ENCODE measurements at places on chromosomes 16 and 17.

DNA sequence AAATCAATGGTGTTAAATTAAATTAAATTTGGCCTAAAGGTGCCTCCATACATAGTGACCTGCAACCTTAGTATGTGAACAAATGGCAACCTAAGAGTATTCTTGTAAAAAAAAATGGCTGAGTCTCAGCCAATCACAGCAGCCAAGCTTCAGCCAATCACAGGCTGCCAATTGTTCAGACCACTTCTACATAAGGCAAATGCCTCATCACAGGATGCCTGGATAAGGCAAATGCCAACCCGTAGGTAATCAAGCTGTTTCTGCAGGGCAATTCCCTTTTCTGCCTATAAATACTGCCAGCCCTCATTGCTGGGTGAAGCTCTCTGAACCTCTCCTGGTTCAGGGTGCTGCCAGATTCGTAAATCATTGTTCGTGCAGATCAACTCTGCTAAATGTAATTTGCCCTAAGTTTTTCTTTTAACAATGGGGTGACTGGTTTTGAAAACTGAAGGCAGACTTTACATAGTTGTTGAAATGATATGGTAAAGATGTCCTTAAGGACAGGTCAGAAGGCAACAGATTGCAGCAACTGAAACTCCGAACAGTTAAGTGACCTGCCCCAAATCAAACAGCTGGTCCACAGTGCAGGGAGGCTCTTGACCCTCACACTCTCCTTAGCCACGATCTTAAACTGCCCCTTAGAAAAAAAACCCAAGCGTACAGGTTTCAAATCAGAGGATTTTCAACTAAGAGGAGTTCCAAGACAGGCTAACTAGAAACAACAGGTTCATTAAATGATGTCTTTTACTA is 50.3 kb downstream of the N4BP1 start:
- no peak for DNase-seq

GRCh38 chr17:44967907-44968224 is 237 bp downstream of the C1QL1 start:
- no peak for DNase-seq

GRCh38 chr16:58037365-58038057 is 12.0 kb downstream of the MMP15 start:
- DNase-seq: no peak

GRCh38 chr17:28499364-28499664 is 6.8 kb upstream of the FOXN1 start:
- DNase-seq: no peak

GRCh38 chr16:83878838-83879237 is 20.1 kb upstream of the MLYCD start:
- no peak for DNase-seq

DNA sequence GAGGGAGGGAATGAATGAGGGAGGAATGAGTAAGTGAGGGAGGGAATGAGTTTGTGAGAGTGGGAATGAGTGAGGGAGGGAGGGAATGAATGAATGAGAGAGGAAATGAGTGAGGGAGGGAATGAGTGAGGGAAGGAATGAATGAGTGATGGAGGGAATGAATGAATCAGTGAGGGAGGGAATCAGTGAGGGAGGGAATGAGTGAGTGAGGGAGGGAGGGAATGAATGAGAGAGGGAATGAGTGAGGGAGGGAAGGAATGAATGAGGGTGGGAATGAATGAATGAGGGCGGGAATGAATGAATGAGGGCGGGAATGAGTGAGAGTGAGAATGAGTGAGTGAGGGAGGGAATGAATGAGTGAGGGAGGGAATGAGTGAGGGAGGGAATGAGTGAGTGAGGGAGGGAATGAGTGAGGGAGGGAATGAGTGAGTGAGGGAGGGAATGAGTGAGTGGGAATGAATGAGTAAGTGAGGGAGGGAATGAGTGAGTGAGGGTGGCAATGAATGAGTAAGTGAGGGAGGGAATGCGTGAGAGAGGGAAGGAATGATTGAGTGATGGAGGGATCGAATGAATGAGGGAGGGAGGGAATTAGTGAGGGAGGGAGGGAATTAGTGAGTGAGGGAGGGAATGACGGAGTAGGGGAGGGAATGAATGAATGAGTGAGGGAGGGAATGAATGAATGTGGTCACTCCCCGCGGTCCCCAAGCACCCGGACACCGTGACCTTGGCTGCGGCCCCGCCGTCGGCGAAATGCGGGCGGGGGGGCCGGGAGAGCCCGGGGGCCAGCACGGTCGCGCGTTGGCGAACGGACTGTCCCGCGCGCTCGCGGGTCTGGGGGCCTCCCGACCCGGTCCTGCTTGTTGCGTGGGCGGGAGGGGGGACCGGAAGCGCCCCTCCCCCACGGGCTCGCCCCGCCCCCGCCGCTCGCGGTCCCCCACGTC is 1.1 kb upstream of the UBE2I start:
- DNase-seq: peak; percentile 86

DNA sequence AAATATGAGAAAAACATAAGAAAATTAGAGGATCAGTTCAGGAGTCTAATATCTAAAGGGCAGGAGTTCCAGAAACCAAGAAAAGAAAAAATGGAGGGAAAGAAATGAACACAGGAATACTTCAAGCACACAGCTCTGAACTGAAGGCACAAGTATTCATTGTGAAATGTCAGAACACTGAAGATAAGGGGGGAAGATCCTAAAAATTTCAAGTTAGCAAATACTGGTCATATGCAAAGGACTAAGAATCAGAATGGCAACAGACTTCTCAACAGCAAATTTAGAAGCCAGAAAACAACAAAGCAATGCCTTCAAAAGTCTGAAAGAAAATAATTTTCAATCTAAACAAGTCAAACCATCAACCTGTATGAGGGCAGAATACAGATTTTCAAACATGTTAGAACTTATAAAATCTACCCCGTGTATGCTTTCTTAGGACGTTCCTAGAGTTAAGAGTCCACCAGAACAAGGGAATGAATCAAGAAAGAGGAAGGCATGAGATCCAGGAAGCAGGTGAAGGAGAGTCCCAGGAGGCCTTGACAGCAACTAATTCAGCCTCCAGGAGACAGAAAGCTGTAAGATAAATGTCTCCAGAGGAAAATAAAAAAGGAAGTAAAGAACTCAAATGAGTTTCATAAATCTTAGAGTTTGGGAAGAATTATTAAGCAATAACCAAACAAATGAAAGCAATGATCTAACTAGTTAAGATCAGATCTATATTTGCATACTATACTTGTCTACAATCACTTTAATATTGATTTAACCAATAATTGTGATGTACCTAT is 2.8 kb downstream of the BRD7 start:
- no peak for DNase-seq

DNA sequence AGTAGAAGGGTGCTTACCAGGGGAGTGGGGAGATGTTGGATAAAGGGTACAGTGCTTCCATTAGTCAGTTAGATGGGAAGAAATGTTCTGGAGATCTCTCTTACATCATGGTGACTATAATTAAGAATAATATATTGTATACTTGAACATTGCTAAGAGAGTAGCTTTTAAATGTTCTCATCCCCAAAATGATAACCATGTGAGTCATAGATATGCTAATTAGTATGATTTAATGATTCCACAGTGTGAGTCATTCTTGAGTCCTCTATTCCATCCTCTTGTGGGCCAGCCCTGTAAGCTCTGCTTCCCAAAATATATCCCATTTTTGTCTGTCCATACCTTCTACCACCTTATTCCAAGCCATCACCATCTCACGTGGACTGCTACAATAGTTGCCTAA is 80.6 kb upstream of the CDH11 start:
- no peak for DNase-seq

DNA sequence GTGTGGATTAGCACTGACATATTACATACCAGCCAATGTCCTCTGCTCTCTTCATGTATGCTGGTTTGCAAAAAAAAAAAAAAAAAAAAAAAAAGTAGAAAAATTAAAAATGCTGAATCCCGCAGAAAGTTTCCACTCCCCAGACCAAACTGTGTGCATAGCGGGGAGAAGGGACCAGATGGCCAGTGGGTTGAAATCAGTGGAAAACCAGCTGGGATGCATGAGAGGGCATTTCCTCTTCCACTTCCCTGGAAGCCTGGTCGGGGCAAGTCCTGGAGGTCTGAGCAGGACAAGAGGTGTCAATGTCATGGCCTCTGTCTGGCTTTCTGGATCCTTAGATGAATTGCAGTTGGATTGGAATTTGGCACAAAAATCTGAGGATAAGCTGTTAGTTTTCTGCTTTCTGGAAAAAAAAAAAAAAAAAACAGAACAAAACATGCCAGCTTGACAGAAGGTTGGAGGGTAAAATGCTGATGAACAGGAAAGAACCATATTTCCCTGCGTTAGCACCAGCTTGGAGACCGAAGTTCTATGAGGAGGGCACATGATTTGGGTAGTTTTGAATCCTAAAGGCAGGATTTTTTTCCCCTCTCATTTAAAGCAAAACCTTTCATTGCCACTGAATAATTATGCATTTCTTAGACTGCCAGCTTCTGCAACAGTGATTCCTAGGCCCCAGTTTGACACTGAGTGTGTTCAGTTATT is 941.5 kb upstream of the EEF2KMT start:
- DNase-seq: no peak

- DNase-seq: no peak
Measured at GRCh38 chr16:56350491-56351405, 74.6 kb downstream of the AMFR start.
